Transverse colon (tissue), 4 donors: ENCODE measurements at places on chromosomes 7 and 10. TPM values are rescaled to one million over a fixed set of nuclear protein-coding genes. Genes with fewer than 3 reads are reported as not detected.

GRCh38 chr10:29734962-29735627 lies 100.3 kb upstream of the SVIL start:
- no peaks in the 10 kb centered on the region for H3K27me3 ChIP-seq
- H3K4me3 ChIP-seq: peak overlapping the region; percentile 76
- H3K27ac ChIP-seq: peak overlapping the region; percentile 96

GRCh38 chr10:35508647-35509046 lies 96.5 kb upstream of the GJD4 start:
- peaks cover 5% of the 10 kb centered on the region for H3K4me1 ChIP-seq
- no peak overlapping the region for H3K4me3 ChIP-seq
- no peaks in the 10 kb centered on the region for H3K36me3 ChIP-seq
- H3K27ac ChIP-seq: no peak overlapping the region

Gene OLAH
- not detected for total RNA-seq

DNA sequence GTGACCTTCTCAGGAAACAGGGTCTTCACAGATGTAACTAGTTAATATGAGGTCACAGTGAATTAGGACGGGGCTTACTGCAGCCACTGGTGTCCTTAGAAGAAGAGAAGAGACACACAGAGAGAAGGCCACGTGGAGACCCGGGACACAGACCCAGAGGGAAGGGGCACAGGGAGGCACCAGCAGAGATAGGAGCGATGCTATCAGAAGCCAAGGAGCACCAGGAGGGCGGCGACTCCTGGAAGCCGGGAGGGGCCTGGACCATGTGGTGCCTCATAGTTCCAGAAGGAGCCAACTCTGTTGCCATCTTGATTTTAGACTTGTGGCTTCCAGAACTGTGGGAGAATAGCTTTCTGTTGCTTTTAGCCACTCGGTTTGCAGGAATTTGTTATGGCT lies 505.9 kb downstream of the TCERG1L start:
- DNase-seq: no peak
- no peak overlapping the region for H3K27ac ChIP-seq
- H3K36me3 ChIP-seq: no peaks in the 10 kb centered on the region
- H3K27me3 ChIP-seq: no peaks in the 10 kb centered on the region

Gene JCAD
- total RNA-seq: 13.0 TPM

DNA sequence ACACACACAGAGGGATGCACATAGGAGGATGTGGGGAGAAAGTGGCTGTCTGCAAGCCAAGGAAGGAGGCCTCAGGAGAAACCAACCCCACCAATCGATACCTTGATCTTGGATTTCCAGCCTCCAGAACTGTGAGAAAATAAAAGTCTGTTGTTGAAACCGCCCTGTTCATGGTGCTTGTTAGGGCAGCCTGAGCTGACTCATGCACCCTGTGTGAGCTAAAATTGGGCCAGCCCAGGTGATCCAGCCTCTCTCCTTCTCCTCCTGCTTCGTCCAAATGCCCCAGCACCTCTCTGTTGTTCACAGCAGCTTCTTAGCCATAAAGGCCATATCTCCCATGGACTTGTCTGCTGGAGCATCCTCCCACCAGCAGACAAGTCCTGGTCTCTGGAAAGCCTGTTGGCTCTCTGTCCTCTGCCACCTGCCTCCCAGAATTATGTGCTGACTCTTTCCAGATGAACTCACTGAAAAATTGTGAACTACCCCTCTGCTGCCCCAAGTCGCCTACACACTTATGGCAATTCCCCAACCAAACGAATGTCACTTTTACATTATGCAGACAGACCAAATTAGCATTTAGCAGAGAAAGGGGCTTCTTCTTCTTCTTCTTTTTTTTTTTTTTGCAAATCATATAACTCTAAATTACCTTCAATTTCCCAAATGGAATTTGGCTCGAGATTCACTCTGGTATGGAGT lies 30.2 kb upstream of the CARD11 start:
- H3K36me3 ChIP-seq: no peaks in the 10 kb centered on the region
- H3K27me3 ChIP-seq: no peaks in the 10 kb centered on the region
- no peak overlapping the region for H3K4me3 ChIP-seq
- H3K4me1 ChIP-seq: no peaks in the 10 kb centered on the region
- H3K27ac ChIP-seq: no peak overlapping the region

Gene DRGX
- total RNA-seq: 0.32 TPM

DNA sequence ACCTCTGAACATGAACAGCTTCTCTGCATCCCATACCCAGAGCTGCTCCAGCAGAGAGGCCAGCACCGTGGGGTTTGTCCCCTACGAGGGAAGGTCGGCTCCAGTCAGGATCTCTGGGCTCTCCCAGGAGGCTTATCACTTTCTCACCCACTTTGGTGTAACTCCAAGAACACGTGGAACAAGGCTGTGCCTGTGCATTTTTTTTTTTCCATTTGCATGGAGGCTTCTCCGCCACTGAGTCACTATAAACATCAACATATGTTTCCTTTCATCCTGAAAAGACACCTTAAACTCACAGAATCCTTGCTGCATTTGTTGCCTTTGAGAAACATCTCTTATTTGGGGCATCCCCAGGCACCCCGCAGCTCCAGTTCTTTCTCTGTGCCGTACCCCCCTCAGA lies 29.4 kb upstream of the ECHDC3 start:
- H3K36me3 ChIP-seq: no peaks in the 10 kb centered on the region
- H3K27me3 ChIP-seq: no peaks in the 10 kb centered on the region
- H3K4me1 ChIP-seq: no peaks in the 10 kb centered on the region
- no peak overlapping the region for H3K4me3 ChIP-seq
- DNase-seq: no peak
- H3K27ac ChIP-seq: no peak overlapping the region
